ENCODE measurements at places on chromosomes 12 and 14.

- no peak for DNase-seq
Observed at GRCh38 chr12:95480230-95480629, 6.3 kb downstream of the METAP2 start.

GRCh38 chr14:103973354-103973753, 31.0 kb upstream of the RD3L start:
- no peak for DNase-seq

GRCh38 chr12:6345319-6346091, 3.6 kb upstream of the TNFRSF1A start:
- peak; percentile 95 for DNase-seq

- no peak for DNase-seq
Observed at GRCh38 chr14:96508900-96509299, 6.7 kb downstream of the PAPOLA start.

GRCh38 chr14:54894995-54895394, 7.6 kb downstream of the GCH1 start:
- no peak for DNase-seq

- no peak for DNase-seq
Observed at GRCh38 chr14:72457641-72458040, 436.3 kb downstream of the DPF3 start.

- DNase-seq: peak; percentile 90
Observed at GRCh38 chr12:12804432-12804886, 8.7 kb upstream of the DDX47 start.

- DNase-seq: no peak
Observed at GRCh38 chr14:103301512-103302354, 32.3 kb upstream of the EIF5 start.

DNA sequence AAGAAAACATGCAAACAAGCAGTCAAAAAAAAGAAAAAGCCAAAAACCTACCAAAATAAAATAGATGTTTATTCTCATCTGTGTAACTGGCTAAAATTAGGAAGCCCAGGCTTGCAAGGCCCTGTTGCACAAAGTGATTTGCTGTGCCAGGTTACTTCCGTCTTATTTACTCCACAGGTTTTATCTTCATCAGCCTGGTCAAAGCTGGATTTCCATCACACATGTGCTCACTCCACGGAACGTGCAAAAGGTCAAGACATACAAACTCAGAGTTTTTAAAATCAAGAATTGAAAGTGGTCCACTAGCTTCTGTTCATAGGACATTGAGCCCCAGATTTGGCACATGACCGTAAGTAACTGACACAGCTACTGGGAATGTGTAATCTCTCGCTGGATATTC, 14.8 kb downstream of the KCNJ8 start:
- no peak for DNase-seq

DNA sequence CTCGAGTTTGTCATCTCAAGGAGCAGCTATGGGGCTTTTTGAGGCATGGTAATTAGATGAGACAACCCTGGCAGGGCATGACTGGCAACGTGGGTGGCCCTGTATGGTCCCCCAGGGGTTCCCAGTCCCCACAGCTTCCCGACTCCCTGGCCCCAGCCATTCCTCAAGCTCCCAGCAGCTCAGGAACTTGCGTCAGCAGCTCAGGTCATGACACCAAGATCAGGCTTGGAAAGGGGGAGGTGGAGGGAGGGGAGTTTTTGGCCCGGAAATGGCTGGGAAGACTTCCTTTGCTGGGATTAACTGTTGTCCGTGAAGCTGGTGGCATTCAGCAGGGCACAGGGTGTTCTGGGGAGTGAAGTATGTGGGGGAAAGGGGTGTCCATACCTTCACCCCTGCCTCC, 10.4 kb upstream of the NRIP2 start:
- peak; percentile 78 for DNase-seq

DNA sequence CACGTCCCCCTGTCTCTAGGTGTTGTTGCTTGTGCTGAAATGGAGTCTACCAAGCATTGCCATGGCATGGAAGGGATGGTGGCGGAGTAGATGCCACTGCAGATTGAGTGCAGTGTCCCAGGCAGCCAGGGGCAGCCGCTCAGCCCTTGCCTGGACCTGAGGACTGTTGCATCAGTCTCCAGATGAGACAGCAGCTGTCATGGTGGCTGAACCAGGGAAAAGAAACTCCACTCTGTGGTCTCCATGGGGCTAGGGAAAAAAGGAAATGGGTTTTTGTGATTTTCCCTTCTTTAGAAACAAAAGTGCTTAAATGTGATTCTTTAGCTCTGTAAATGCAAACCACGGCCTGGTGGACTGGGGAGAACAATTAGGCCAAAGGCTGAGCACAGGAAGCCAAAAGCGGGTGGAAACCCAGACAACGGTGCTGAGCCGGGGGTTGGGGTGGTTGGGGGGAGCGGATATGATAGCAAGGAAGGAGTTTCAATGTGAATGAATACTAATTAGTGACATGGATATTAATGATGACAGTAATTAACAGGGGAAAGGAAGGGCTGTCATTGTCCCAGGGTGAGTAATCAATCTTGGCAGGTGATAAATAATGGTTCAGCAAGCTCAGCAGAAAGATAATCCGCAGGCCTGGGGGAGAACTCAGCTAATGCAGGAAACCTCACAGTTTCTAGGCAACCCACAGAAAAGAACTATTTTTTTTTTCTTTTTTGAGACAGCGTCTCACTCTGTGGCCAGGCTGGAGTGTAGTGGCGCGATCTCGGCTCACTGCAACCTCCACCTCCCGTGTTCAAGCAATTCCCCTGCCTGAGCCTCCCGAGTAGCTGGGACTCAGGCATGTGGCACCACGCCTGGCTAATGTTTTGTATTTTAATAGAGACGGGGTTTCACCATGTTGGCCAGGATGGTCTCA, 442.6 kb downstream of the DPF3 start:
- DNase-seq: peak; percentile 25

DNA sequence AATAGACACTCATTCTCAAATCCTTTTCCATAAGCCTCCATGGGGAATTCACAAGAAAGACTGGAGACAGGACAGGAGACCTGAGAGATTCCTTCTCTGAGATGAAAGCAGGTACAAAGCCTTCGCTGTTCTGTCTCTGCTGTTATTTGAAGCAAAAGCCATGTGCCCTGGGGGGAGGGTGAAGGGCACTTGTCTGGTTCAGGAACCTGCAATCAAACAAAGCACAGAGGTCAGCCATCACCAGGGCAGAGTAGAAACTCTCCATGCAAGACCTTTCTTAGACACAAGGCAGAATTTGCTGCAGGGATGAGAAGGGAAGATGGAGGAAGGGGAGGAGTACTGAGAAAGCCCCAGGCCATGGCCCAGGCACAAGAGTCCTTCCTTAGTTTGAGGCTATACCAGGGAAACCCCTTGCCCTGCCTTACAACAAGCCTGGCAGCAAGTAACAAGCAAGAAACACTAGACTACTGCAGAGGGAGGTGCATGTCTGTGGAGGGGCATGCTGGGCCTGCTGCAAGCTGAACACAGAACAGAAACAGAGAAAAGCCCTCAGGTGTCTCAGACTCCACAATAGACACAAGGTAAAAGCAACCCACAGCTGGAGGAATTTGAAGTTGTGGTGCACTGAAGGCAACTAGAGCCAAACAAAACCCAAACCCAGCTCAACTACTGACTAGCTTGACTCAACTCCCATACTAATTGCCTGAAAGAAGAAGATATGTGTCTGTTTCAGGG, 7.8 kb upstream of the ART4 start:
- DNase-seq: no peak

GRCh38 chr12:110531741-110532333, 29.7 kb downstream of the RAD9B start:
- no peak for DNase-seq

GRCh38 chr12:6084261-6084968, 40.1 kb downstream of the VWF start:
- peak; percentile 83 for DNase-seq

- DNase-seq: no peak
Observed at GRCh38 chr12:109689426-109689825, 24.2 kb upstream of the FAM222A start.

GRCh38 chr12:44381341-44381740, 494.8 kb downstream of the NELL2 start:
- DNase-seq: no peak

DNA sequence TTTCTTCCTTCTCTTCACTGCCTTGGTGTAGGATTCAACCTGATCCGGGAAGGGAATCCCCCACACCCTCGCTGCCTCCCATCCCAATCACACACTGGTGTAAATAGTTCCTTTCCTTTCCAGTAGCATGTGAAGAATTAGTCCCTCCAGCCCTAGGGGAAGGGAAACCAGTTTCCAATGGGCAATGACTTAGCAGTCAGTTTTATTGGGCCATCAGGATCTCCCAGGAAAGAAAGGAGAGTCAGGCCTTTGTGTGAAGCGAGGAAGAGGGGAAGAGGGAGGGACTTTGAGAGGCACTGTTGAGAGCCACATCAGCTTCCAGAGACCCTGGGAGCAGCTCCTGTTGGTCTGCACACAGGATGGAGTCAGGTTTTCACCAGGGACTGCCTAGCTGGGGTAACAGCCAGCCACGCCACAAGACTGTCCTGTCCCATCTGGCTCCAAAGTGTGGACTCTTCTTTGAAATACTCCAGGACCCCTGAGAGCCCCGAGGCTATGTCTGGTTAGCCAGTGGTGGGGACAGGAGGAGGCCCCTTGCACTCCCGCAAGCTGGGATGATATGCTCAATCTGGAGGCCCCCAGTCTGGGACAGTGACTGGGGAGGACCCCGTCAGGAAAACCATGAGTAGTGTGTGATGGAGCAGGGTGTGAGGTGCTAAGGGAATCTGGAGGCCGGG, 27.9 kb downstream of the MOAP1 start:
- no peak for DNase-seq

GRCh38 chr14:21924479-21924878, 250.9 kb upstream of the OR4E1 start:
- DNase-seq: peak; percentile 18

DNA sequence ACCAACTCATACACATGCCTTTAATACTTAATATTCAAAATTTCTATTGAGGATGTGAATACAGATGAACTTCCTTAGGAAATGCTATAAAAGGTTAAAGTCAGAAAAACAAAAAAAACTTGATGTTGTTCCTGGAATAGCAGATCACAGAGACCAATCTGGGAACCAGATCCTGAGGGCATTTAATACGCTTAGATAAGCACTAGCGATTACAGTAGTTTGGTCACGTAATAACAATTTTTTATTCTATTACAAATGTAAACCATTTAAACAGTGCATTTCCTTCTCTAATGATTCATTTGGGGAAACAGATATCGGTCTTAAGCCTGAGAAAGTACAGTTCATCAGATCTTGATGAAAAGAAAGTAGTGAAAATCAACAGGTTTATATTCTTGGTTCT, 30.8 kb upstream of the ABCC9 start:
- no peak for DNase-seq

GRCh38 chr12:106744600-106744999, 29.9 kb upstream of the RIC8B start:
- DNase-seq: no peak

GRCh38 chr12:128820723-128821432, 2.9 kb downstream of the SLC15A4 start:
- DNase-seq: no peak

DNA sequence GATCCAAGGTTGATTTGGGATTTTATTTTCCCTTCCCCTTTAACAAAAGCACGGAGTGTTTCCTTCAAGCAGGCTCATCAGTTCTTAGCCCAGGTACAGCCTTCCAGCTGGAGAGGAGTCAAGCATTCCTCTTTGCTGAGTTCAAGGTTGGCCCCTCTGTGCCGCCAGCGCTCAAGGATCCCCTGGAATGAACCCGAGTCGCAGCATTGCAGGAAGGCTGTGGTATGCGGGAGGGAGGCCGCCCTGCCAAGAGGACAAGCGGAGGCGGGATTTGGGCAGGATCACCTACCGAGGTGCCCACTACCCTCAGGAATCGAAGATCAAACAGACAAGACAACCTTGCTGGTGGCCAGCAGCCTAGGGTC, 53.9 kb upstream of the NCOR2 start:
- DNase-seq: no peak

- peak; percentile 24 for DNase-seq
Observed at GRCh38 chr14:93219103-93219726, 12.2 kb downstream of the UBR7 start.

- no peak for DNase-seq
Observed at GRCh38 chr12:57952766-57953165, 11.4 kb downstream of the ATP23 start.

GRCh38 chr14:35504260-35504659, 29.7 kb upstream of the INSM2 start:
- no peak for DNase-seq

GRCh38 chr12:49730568-49731101, 10.7 kb upstream of the TMBIM6 start:
- no peak for DNase-seq

DNA sequence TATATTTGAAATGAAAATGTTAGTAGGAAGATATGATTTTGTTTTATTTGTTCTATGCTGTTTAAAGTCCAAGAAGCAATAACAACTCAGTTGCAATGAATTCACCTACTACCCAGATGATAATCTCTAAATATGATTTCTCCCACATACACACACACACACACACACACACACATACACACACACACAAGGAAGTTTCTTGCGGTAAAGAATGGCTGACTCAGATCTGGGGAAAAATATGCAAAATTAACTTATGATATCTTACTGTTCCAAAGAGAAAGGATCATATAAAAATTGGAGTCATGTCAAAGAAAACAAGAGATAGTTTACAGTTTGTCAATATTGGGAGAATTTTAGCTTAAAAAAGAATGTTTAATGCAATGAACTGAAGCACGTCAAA, 456.7 kb downstream of the SLC16A7 start:
- no peak for DNase-seq

- peak; percentile 38 for DNase-seq
Observed at GRCh38 chr14:32588448-32589320, 259.6 kb downstream of the AKAP6 start.

- peak; percentile 46 for DNase-seq
Observed at GRCh38 chr14:28751467-28752058, 15.0 kb upstream of the FOXG1 start.

- no peak for DNase-seq
Observed at GRCh38 chr12:40344312-40344711, 119.5 kb downstream of the LRRK2 start.

- no peak for DNase-seq
Observed at GRCh38 chr12:121774968-121775474, 18.5 kb downstream of the RHOF start.

DNA sequence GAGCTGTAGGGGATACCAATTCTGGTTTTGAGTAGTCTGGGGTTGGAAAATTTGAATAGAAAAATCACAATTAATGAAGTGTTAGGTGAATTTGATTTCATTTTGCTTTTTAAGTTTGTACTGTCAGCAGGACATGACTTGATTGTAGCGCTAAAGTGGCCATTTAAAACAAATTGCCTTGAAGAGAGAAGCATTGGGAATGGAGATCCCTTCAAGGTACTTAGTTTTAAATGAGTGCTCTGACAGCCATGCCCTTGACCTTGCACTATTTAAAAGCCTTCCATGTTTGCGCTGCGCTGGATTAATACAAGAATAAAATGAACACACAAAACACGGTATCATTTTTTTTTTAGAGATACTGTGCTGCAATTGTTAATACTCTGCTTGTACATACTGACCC, 345.9 kb downstream of the NAV3 start:
- DNase-seq: no peak

DNA sequence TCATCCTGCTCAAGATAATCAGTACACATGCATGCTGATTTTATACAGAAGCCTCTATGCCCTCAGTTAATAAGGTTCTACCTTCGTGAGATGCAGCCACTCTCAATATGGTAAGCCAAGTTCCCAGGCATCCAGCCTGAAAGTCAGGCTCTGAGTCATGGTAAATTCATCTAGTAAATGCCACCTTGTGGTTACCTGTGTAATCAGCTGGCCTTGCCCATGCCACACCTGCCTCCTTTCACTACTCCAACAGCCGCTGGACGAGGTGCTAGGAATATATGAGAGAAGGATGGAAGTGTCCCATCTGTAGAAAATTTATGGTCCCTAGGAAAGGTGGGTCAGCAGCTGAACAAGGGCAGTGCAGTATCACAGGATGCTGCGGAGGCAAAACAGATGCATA, 207.3 kb downstream of the SSPN start:
- no peak for DNase-seq
